ENCODE measurements at places on chromosomes 4 and X.

- DNase-seq, result no peak
Observed at GRCh38 chrX:119989905-119990555, 46.5 kb upstream of the NKAP start.

GRCh38 chr4:83486457-83487129 lies 1.7 kb upstream of the ABRAXAS1 start:
- no peak for DNase-seq

- DNase-seq, result no peak
Observed at GRCh38 chr4:3040452-3041191, 33.7 kb downstream of the HTT-AS start.

DNA sequence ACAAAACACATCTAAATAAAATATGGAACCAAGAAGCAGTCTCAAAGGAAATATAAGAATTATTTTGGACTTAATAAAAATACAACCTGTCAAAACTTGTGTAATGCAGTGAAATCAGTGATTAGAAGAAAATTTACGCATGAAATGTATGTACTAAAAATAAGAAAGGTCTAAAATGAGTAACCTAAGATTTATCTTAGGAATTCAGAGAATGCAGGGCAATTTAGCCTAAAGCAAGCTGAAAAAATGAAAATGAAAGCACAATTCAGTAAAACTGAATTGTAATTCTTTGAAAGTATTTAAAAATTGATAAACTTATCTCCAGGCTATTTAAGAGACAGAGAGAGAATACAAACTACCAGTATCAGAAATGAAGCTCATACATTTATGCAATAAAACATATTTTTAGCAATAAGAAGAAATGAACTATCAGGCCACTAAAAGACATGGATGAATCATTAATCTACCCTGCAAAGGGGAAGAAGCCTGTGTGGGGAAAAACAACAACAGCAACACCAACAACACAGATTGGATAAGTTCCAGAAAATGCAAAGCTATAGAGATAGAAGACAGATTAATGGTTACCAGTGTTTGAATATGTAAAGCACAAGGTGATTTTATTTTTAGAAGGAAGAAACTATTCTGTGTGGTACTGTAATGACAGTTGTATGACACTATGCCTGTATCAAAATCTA lies 442.0 kb upstream of the ADGRL3 start:
- DNase-seq, result no peak

DNA sequence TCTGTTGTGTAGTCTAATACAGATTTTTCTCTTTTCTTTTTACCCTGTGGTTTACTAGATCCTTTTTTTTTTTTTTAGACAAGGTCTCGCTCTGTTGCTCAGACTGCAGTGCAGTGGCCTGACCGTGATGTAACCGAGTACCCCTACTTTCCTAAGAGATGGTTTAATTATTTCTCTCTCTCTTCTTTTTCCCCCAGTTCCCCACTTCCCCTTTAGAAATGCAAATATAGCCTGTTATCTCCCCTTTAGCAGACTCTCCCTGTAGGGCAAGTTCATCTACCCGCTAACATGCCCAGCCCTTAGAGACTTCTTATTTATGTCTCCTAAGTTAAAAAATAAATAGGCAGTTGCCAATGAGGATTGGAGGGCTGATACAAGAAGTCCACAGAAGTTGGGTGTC lies 4.5 kb downstream of the SNX25 start:
- no peak for DNase-seq

DNA sequence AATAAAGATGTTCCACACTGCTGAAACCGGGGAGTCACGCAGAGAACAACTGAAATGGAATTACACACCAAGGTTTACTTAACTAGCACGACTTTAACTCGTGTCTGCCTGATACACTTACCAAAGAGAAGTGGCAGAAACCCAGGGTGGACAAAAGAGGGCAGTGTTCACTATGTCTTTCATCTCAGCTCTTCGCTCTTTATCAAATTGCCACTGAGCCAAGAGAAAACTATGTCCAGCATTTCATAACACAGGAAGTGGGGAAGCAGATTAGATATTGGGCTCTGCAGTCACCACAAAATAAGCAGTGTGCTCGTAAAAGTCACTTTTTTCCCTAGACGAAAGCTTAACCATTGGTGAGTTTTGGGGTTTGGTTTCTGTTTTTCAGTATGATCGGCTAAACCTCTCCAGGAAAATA lies 155.7 kb downstream of the CHIC2 start:
- no peak for DNase-seq

Data from iPS DF 19.7 (cell line).